ENCODE measurements at places on chromosomes 13 and 19.

GRCh38 chr19:10259162-10259905 lies 7.3 kb downstream of the MRPL4 start:
- DNase-seq = peak; percentile 38

DNA sequence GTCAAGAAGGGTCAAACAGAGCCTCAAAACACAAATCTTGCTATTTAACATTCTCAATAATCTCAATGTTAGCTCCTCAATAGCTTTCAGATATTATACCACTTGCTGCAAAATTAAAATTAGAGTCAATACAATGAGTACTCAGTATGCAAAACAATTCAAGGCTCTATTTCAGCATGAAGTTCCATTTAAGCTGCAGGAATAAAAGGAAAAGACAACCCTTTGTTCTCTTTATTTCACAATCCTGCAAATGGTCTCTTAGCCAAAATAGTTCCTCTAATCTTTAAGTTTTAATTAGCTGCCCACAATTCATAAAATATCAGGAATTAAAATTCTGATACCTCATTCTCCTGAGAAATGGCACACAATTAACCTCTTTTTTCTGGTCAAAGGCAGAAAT lies 40.5 kb upstream of the DCT start:
- no peak for DNase-seq

- DNase-seq = peak; percentile 57
These were observed at the start of gene STK24 for GRCh38 chr13:98576963-98577835. Gene STK24, minus strand, starts transcription at chr13:98577107. Its CDS starts 321 bp downstream, at chr13:98576786.

DNA sequence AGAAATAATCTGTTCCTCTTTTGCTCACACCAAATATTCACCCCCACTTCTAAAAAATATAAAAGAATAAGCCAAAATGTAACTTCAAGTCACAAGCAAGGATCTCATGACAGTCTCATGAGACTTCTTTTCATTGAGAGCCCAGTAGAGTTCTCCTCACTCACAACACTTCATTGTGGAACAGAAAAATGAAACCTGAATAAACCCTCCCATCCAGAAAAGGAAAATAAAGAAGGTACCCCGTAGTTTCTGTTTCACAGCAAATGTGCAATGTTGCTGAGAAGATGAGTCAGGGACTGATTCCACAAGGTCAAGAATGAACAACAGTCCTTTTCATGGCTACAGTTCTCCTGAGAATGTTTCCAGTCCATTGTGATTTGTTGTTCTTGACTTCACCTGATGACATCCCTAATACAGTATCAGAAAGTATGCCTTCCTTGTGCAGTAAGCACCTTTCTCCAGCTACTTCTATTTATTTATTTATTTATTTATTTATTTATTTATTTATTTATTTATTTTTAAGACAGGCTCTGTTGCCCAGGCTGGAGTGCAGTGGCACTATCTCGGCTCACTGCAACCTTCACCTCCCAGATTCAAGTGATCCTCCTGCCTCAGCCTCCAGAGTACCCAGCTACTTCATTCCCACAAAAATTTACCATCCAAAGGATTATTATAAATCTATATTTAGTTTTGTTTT lies 6.4 kb upstream of the ZNF841 start:
- DNase-seq = no peak

DNA sequence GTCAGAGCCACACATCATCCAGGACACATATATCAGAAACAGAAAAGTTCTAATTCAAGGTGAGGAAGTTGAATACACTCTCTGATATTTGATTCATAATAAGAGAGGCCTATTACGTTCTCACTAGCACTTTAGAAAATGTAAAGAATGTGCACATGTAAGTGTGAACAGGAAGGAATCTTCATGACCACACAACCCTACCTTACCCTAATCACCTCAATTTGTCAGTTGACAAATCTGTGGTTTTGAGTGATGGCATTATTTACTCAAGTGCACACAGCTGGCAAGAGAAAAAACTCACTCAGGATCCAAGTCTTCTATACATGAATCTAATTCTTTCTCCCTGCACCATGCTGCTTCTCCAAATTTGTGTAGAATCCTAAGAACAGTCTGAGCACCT lies 445.8 kb downstream of the SUCLA2 start:
- DNase-seq = no peak

- DNase-seq = no peak
These were observed 65.6 kb upstream of the HTR2A start for GRCh38 chr13:46962281-46962941.

DNA sequence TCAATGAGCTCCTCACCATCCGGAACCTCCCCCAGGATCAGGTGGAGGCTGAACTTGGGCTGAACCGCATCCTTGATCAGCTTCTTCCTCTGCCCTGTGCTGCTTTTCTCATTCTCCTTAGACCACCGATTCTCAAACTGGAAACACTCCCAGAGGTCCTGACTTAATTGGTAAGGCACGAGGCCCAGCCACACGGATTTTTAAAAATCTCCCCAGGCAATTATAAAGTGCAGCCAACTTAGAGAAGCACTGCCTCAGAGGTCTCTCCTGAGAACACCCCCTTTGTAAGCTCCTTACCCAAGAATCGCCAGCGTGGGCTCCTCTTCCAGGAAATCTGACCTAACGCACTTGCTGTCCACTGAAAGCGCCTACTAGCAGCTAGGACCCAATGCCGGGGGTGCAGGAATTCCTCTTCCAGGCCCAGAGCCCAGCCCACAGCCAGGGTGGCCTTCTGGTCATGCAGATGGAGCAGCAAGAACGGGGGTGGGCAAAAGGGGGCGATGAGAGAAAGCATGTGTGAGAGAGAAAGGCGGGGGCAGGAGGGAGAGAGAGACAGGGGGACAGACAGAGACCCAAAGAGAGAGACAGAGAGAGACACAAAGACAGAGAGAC lies 66.9 kb upstream of the CACNA1A start:
- DNase-seq = no peak

DNA sequence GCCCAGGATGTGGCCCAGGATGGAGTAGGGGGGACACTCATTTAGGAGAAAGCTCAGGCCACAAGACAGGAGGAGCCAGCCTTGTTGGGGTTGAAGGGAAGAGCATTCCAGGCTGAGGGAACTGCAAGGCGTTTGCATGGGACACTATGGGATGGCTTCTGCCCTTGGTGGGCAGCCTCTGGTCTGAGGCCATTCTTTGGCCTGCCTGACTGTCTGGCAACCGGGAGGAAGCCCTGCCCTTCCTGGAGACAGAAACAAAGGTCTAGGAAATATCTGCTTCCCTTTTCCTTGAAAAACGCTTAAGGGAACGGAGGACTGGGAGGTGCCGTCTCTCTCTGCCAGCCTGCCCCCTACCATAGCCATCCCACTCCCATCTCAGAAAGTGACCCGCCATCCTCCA lies 2.8 kb upstream of the ICAM1 start:
- no peak for DNase-seq

DNA sequence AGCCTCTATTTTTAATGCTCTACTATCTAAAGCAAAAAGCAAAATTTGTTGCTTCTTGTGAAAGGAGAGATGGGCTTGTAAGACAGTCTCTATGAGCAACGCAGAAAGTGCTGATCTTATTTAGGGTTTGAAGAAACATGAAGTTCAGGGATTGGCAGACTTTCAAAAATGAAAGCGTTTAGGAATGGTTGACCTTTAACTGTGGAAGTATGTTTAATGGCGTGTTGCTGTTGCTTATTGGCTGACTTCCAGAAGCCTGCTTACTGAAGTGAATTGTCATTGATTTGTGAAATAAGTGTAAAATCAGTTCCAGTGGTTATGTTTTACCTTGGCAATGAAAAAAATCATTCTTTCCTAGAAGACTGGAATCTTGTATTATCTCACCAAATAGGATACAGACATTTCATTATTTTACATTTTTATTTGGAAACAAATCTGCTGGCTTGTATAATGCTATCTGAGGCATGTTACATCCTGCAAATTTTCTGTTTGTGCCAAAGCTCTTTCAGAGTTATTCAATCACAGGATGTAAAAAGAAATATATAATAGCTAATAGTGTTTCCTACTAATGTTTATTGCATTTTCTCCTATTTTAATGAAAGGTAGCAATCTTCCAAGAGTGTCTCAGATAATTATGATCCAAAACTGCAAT lies 221.3 kb upstream of the SLITRK6 start:
- no peak for DNase-seq

DNA sequence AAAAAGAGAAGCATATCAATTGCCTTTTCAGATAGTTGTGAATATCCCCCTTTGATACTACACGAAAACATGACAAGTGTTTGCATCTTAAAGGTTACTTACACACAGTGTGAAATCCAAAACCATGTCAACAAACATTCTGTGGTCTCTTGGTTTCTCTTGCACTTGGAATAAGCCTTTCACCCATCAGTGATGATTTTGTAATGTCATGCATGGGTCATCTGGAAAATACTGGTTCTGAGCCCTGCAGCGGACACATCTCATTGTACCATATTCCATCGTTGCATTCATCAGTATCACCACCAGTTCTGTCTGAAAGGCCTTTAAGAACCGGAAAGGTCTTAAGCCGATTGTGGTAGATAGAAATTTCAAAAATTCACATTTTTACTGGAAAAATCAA lies 65.4 kb upstream of the SOX1 start:
- no peak for DNase-seq

GRCh38 chr13:32881074-32881776 lies 135.0 kb upstream of the KL start:
- DNase-seq = no peak

DNA sequence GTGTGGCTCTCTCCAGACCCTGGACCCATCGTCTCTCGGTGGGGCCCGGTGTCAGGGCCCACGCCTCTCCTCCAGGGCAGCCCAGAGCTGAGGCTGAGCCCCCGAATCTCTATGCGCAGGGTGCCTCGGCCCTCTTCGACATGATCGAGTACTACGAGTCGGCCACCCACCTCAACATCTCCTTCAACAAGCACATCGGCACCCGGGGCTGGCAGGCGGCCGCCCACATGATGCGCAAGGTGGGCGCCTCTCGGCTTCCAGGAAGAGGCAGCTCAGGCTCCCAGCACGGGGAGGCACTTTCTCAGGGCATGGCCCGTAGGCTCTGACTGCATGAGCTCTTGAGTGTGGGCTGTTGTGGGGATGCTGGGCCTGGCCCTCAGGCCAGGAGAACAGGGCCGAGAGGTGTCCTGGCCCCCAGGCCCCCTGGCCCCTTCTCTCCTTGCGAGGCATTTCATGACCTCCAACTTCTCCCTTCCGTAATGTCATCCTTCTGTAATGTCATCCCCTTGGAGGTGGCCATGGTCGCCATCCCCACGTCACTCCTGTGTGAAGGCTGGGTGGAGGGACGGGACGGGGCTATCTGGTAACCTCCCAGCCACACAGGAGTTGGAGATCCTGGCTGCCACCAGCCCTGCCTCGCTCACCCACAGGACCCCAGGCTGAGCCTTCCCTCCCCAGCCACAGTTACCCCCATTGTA lies 19.4 kb downstream of the NKPD1 start:
- DNase-seq = no peak
